ENCODE measurements at places on chromosomes 12 and 14.

DNA sequence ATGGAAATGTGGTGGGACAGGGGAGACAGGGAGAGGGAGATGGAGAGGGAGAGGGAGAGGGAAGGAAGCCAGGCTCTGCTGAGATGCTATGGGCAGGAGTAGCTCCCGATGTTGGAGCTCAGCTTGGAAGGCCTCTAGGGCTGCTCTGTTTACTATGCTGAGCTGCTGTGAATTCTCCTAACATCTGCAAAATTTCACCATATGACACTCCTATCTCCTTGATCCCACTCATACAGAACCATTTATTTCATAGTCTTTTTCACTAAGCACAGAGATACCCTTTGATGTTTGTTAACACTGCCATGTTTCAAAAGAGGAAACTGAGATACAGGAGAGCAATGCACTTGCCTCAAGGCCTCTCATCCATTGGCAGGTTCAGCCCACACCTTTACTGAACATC lies 60.7 kb downstream of the C12orf75 start:
- DNase-seq: no peak

DNA sequence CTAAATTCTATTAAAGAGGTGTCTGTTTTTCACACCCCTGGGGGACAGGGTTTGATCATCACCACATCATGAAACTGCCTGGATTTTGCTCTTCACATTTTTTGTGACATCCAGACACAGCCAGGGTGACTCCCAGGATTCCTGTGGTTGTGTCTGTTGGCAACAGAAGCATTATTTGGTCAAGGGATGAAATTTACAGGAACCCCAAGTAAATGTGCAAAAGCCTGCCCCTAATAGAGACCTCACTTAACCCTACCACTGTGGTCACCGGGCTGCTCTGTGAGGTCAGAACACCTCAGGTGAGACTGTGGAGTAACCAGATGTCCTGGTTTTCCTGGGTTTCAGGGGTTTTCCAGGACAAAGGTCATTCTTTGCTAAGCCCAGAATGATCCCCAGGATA lies 103.8 kb downstream of the DAD1 start:
- DNase-seq: no peak

DNA sequence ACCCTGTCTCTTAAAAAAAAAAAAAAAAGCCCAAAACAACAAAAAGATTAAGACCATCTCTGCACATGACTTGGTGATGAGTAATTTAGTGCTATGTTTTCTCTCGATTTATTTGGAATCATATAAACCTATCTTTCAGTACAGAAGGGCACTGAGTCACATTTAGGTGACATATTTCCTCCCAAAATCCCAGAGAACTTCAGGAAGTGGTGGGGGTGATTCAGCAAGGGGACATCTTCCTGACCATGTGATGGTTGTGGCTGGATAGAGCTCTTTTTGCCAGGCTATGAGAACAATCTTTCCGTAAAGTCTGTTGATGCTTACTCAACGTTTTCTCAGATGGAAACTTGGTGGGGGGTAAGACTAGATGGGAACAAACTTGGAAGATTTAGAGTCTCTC lies 50.0 kb downstream of the PPFIBP1 start:
- DNase-seq: no peak

GRCh38 chr12:131166717-131167116 lies 213.0 kb downstream of the ADGRD1 start:
- no peak for DNase-seq

DNA sequence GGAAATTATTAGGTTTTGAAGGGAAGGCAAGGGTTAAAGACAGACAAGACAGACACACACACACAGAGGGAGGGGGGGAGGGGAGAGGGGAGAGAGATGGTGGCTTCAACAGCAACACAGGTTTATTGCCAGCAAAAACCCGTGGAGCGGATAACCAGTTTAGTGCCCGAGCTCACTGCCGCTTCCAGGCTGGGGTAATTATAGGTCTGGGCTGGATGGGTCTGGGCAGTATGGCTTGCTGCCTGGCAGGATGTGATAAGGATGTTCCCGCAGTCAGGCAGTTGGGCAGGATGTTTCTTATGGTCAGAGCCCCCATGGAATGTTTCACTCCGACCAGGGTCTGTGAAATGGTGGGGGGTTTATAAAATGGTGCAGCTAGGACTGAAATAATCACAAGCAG lies 4.4 kb upstream of the TDRD9 start:
- no peak for DNase-seq

DNA sequence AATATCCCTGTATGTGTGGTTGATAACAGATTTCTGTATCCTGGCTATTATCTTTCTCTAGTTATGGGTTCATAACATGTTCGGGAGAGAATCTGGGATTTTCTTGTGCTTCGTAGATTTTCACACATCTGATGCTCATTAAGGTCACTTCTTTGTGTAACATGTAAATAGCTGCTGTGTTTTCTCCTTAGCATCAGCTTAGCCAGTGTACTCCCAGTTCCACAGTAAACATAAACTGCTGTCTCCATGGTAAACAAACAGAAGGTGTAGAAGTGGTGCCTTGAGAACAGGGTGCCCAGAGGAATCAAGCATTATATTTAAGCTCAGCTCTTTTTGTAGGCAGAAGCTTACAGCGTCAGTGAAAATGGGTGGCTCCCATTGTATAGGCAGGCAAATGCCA lies 88.0 kb downstream of the ANO6 start:
- no peak for DNase-seq

DNA sequence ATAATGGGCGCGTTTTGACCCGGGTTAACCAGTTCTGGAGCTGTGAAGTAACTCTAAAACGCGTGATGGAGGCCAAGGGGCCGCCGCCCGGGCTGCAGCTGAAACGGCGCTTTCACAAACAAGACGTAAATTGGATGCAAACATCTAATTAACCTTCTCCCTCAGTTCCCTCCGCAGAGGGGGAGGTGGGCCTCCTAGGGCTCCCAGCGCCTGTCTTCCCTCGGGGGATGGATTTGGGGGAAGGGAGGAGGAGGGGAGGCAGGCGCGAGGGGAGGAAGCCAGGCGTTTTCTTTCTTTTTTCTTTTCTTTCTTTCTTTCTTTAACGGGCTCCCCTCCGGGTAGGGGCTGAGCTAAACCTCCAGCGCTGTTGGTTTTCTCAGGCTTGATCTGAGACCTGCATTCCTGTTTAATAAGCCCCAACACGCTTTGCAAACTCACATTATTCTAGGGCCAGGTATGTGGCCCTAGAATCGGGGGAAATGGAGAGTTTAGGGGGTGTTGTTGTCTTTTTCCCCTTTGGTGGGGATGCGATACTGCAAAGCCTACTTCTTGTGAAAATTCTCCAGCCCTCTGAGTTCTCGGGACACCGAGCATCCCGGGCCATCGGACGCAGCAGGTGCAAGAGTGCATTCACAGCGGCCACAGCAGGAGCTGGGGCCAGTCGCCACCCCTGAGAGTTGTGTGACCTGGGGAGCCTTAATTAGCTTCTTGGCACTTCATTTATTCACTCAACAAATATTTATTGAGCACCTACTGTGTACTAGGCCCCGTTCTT lies 43.6 kb upstream of the LHX5 start:
- DNase-seq: no peak

GRCh38 chr12:52123487-52124186 lies 44.1 kb downstream of the SMIM41 start:
- no peak for DNase-seq

- no peak for DNase-seq
Observed at GRCh38 chr14:95033031-95033430, 124.3 kb downstream of the DICER1 start.

- DNase-seq: no peak
Observed at GRCh38 chr12:72681028-72681427, 408.9 kb downstream of the TRHDE start.

DNA sequence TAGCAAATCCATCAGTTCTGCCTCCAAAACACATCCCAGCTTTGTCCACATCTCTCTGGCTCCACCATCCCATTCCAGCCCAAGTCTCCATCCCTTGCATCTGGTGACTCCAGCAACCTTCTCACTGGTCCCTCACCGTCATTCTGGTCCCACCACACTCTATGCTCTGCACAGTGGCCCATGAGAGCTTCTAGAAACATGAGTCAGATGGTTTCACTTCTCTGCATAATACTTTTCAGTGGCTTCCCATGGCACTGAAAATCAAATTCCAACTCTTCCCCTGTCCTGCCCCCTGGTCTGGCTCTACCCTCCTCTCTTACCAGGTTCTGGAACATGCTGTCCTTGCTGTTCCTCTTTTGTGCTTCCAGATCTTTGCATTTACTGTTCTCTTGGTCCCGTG lies 17.2 kb upstream of the C12orf76 start:
- DNase-seq: no peak

DNA sequence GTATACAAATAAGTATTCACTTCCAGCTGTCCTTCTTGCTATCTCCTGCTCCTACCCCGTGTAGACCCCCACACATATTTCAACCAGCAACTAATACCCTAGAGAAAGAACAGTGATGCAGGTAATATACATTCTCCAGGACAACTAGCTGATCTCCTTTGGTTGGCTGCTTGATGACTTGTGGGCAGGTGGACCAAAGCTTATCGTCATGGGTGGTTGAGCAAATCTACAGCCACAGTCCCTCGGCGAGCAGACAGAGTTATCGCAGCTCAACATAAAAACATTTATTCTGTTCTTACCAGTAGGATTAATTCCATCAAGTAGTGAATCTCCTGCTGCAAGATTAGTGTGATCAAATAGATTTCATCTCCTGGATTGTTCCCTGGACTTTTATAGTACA lies 314.3 kb downstream of the TMEM132D start:
- no peak for DNase-seq

DNA sequence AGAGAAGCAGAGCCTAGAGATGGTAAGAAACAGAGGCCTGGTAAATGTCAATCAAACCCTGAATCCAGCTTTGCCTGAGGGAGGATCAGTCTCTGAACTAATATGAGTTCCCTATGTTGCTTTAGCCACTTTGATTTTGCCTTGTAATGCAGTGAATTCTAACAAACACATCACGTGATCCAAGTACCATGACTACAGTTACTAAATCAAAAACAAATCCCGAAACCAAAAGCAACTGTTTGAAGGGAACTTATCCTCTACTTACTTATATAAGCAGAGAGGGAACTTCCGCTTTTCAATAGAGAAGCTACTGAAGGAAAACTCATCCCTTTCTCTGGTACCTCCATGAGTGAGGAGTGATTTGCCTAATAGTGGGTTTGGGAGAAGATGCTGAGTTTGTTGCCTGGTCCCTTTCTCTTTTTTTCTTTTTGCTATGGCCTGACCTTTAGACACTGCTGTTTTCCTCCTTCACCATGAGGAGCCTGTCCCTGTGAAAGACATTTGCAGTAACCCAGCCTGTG lies 7.7 kb upstream of the PPTC7 start:
- no peak for DNase-seq

- no peak for DNase-seq
Observed at GRCh38 chr12:4448943-4449850, 3.6 kb upstream of the FGF6 start.

DNA sequence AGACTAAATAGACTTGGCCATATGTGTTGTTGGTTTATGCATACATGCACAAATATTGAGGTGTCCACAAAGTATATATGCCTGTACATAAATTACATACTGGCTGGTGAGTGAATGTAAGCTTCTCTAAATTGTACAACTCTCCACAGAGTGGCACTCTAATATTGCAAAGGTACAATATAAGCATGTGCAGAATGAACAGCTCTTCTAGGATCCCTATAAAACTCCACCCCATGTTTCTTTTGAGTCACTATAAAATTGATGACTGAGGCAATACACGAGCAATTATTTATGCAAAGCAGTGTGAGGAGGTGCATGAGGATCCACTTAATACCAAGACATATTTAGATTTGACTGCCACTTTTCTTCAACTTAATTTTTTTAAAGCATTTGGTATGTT lies 172.2 kb downstream of the NAV3 start:
- DNase-seq: peak; percentile 33

DNA sequence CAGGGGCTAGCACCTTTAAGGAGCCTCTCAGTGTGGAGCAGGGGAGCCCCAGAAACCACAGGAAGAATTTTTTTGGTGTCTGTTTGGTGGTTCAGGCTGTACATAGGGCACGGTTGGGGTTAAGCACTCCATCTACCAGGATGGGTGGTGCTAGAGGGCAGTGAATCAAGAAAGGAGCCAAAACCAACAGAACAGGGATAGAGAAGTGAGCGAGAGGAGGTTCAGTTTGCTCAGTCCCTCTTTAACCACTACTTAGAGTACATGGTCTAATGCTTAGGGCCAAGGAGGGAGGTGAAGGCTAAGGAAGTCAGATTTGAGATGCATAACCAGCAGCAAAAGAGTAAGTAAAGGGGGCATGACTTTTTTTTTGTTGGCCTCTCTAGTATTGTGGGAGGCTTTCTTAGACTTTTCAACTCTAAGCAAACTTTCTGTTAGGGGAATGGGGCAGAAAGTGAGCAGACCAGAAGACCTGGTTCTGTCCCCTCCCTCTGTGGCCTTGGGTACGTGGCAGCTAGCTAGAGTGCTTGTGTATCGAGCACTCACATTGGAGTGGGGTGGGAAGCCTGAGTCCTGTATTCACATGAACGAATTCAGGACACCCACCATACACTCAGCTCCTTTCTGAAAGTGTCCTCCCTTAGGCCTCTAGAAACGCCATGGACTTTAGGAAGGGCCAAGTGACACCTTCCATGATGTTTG lies 6.6 kb upstream of the NPFF start:
- no peak for DNase-seq

GRCh38 chr14:71320734-71321573 lies 413.7 kb downstream of the PCNX1 start:
- DNase-seq: peak; percentile 66
